ENCODE measurements at places on chromosomes 4 and X.

DNA sequence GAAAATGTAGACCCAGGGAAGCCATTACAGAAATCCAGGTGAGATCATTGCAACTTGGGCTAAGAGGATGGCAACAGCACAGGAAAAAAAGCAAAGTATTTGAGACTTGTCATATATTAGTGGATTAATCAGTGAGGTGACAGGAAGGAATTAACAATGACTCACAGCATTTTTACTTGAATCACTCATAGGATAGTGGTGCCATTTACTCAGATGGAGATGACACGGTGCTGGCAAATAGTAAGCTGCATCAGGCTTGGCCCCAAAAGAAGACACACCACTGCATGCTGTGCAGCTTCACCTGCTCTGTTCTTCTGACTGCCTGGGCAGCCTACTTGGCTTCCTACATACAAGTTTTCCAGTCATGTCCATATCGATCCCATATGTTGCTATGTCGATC lies 144.8 kb downstream of the FRYL start:
- peak; percentile 24 for DNase-seq

GRCh38 chr4:163757219-163757618 lies 262.7 kb downstream of the TMA16 start:
- no peak for DNase-seq

- no peak for DNase-seq
These were observed 833.1 kb downstream of the C4orf33 start for GRCh38 chr4:129929052-129929451.

DNA sequence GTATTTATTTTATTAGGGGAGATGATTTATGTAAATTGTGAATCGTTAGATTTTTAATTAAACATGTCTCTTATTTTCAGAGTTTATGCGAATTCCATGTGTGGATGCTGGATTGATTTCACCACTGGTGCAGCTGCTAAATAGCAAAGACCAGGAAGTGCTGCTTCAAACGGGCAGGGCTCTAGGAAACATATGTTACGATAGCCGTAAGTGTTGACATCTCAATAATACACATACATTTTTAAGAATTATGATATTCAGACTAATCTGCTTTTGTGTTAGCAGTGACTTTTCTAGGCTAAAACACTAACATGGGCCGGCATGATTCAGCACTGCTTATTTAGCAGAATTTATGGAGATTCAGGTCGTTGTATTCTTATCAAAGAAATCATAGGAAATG lies 91.2 kb downstream of the RAP1GDS1 start:
- DNase-seq = no peak

GRCh38 chr4:5971078-5971450 lies 47.2 kb downstream of the C4orf50 start:
- DNase-seq = no peak

- DNase-seq = no peak
These were observed 1.1 kb downstream of the MOB1B start for GRCh38 chr4:70903291-70903603.

Data from activated CD8-positive, alpha-beta memory T cell treated with anti-CD3 and anti-CD28 coated beads, Interleukin-2, amount 50 U/mL, for 4 hours (primary cell).